ENCODE measurements at places on chromosomes 1 and 21.
A peak's percentile ranks its signal among the peaks of the same experiment; 100 is the strongest.

GRCh38 chr1:228029281-228029680, 22.5 kb downstream of the WNT3A start:
- DNase-seq: no peak

DNA sequence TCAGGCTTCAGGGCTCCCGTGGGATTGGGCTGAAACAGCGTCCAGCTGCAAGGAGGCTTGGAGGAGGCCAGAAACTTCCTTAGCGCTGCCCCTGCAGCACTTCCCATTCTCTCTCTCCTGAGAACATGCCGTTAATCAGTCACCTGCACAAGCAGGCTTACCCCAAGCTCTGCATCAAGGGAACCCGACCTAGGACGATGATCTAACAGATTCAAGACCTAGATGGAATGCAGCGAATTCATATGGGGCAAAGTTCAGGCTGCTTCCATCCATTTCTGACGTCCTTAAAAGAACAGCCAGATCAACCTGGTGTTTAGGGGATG, 114.1 kb downstream of the ERG start:
- no peak for DNase-seq

DNA sequence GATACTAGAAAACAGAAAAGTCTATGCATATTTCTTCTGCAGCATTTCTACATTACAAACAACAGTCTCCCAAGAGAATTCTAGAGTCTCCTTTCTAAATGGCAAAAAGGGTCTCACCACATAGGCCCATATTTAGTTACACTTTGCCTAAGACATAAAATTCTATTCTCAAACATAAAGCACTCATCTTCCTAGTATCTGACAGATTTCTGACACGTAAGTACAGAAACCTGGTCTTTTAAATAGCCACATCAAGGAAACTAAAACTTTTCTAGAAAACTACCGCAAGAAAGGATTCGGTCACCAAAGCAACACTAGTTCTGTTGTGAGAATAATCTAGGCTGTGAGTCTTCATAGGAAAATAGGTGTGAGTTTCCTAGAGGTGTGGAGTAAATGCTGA, 33.6 kb upstream of the CTSK start:
- DNase-seq: no peak

- DNase-seq: no peak
Measured at GRCh38 chr1:46315669-46316403, 12.3 kb downstream of the UQCRH start.

DNA sequence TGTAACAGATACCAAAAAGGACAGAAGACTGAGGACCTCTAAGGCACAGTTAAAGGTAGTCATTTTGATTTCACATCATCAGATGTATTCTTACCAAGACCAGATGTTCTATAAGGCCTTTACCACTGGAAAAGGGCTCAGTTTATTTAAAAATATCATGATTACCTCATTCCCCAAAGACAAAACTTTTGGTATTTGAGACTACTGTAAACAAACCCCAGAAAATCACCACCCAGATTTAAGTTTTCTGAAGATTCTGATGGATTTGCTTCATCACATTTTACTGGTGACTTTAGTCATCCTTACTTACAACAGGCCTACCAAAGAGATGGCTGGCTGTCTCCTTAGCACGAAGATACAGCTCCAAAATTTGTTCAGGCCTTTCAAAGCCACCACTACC, 8.3 kb downstream of the ENAH start:
- no peak for DNase-seq

- no peak for DNase-seq
Measured at GRCh38 chr21:43808832-43809251, 19.5 kb downstream of the RRP1 start.

- DNase-seq: no peak
Measured at GRCh38 chr1:88608139-88608943, 75.7 kb upstream of the PKN2 start.

- DNase-seq: no peak
Measured at GRCh38 chr1:223750730-223751570, 38.6 kb downstream of the CAPN2 start.

- no peak for DNase-seq
Measured at GRCh38 chr1:206685769-206686477, 1.2 kb downstream of the MAPKAPK2 start.

- no peak for DNase-seq
Measured at GRCh38 chr1:52574594-52574993, 21.7 kb upstream of the TUT4 start.

DNA sequence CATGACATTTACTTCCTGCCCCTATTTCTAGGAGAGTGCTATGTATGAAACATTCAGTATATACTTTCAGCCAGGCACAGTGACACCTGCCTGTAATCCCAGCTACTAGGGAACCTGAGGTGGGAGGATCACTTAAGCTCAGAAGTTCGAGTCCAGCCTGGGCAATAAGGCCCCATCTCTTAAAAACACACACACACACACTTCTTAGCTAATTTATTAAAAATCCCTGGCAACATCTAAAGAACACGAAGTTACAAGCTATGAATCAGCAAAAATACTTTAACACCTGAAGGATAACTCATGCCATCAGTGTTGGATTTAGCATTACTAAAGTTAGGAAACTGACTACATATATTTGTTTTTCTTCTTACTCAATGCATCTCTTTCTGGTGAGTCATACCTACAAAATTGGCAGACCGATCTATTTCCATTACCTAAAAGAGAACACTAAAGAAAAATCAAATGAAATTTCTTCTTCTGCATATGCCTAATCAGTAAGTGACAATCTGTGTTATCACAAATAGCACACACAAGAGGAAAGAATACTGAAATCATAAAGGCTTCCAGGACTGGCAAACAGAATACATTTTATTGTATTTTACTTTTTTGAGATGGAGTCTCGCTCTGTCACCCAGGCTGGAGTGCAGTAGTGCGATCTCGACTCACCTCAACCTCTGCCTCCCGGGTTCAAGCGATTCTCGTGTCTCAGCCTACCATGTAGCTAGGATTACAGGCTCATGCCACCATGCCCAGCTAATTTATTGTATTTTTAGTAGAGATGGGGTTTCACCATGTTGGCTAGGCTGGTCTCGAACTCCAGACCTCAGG, 41.4 kb downstream of the RNF115 start:
- DNase-seq: peak; percentile 51

DNA sequence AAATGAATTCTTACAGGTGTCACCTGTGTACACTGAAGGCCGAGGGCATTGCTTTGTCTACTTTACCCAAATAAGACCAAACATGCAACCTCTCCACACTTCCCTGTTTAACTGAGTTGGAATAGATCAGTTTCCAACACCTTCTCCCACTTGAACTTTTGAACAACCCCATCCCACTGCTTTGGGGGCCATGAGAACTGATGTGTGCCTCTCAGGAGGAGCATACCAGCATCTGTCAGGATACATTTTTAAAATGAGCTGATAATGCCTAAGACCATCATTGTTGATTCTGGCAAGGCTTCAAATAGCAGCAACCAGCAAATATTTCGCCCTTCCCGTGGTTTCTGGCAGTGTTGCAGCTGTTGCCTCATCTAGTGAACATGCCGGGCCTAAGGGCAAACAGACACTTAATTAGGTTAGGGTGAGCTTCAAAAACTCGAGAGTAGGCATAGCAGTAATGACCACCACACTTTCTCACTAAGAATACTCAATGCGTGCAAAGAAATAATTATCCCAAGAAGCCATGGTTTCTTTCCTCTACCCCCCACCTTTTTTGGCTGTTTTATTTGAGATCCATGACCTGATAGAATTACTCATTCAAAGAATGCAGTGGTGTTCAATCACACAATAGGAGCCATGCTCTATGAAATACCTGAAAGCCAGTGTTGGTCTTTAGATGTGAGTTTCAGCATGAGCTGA, 63.7 kb downstream of the MAP10 start:
- DNase-seq: peak; percentile 80

GRCh38 chr1:17097787-17098186, 21.5 kb downstream of the PADI2 start:
- DNase-seq: no peak

GRCh38 chr21:45769294-45769693, 125.8 kb downstream of the PCBP3 start:
- DNase-seq: no peak

DNA sequence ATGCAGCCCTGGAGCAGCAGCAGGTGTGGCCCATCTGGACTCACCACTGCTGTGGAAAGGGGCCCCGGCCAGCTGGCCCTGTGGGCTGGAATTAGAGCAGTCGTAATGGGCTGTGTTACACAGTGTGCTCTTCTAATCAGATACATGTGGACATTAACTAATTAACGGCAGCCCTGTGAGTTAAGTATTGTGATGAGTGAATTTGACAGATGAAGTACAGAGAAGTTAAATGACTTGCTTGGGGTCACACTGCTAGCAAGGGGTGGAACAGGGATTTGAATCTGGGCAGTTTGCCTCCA, 58.6 kb downstream of the MDM4 start:
- DNase-seq: no peak

DNA sequence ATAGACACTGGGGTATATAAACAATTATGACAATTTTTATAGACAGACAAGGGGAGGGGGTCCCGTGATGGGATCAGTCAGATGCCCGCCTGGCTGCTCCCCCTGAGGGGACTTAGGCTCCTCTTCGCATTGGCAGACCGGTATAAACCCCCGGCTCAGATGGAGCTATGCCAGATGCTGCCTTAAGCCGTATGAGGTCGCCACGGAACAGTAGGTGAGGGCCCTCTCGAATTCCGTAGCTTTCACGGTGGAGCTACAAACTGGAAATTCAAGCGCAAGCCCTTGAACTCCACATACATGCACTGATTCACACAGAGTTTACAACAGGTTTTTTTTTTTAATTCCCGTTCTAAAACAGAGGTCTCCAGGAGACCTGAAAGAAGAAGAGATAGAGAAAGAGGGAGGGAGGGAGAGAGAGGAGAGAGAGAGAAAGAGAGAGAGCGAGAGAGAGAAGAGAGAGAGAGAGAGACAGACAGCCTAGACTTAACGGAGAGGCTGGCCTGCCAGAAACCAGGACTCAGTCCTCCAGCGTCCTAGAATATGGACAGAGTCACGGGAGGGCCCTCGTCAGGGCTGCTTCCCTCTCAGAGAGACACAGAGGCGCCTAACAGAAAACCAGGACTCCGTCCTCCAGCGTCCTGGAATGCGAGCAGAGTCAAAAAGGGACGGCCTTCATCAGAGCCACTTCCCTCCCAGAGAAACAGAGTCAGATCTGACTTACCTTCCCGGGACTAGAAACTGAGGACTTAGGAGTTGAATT, 24.4 kb upstream of the TMEM54 start:
- DNase-seq: no peak

- no peak for DNase-seq
Measured at GRCh38 chr1:60973668-60974067, 108.7 kb upstream of the NFIA start.

- DNase-seq: no peak
Measured at GRCh38 chr21:34046917-34047316, 26.5 kb upstream of the MRPS6 start.

GRCh38 chr1:162003830-162004215, 19.8 kb downstream of the OLFML2B start:
- peak; percentile 77 for DNase-seq

GRCh38 chr1:157090196-157090647, 9.4 kb downstream of the ETV3L start:
- DNase-seq: peak; percentile 72

GRCh38 chr1:179175011-179175841, 54.3 kb downstream of the ABL2 start:
- DNase-seq: no peak

- peak; percentile 62 for DNase-seq
Measured at GRCh38 chr1:8661185-8662110, 156.0 kb downstream of the RERE start.

DNA sequence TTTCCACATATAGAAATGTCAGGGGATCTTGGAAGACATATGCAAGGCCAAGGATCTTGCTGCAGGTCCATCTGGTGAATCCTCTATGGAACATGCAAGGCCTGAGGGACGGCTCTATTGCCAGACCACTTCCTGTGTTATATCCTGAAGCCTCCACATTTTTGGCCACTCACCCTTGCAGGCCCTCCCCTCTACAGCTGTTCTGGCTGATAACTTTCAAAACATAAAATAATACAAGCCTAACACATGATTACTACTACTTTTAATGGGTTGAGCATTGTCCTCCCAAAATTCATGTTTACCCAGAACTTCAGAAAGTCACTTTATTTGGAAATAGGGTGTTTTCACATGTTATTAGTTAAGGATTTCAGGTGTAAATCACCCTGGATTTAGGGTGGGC, 18.5 kb upstream of the LYPLAL1 start:
- DNase-seq: no peak

GRCh38 chr1:44881011-44881632, 38.1 kb upstream of the PTCH2 start:
- no peak for DNase-seq

- no peak for DNase-seq
Measured at GRCh38 chr1:119294722-119295121, 73.9 kb upstream of the HAO2 start.

Data from smooth muscle cell of the brain vasculature (primary cell).